ENCODE measurements at places on chromosomes 16 and 17. TPM values are rescaled to one million over a fixed set of nuclear protein-coding genes. Genes with fewer than 3 reads are reported as not detected.

Gene NLK
- 9.3 TPM for total RNA-seq

Gene ZNF267
- total RNA-seq, result 7.6 TPM

Gene SOST
- 0.07 TPM for total RNA-seq

Gene SPEM3
- total RNA-seq, result not detected

Gene PRR35
- 0.18 TPM for total RNA-seq

All from A549 treated with CORT108297 at 1 μM for 4 hours (cell line).